ENCODE measurements at places on chromosomes 5 and 9.

- DNase-seq: no peak
Measured at GRCh38 chr5:96868603-96869371, 7.5 kb upstream of the ERAP2 start.

DNA sequence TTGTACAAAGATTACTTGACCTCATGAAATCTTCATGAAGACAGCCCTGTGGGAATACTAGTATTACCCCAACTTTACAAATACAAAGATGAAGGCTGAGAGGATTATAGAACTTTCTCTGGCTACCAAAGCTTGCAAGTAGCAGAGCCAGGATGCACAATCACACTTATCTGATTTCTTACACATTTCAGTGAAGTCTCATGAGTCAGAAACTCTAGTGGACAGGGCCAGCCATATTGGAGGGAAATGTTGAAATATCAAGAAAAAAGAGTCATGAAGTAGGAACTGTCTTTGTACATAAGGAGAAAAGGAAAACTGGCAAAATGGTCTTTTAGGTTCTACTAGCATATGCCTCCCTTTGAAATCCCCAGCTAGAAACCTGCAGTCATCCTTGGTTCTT lies 369.6 kb upstream of the WWC1 start:
- no peak for DNase-seq

- no peak for DNase-seq
Measured at GRCh38 chr5:82234885-82235284, 43.3 kb downstream of the RPS23 start.

DNA sequence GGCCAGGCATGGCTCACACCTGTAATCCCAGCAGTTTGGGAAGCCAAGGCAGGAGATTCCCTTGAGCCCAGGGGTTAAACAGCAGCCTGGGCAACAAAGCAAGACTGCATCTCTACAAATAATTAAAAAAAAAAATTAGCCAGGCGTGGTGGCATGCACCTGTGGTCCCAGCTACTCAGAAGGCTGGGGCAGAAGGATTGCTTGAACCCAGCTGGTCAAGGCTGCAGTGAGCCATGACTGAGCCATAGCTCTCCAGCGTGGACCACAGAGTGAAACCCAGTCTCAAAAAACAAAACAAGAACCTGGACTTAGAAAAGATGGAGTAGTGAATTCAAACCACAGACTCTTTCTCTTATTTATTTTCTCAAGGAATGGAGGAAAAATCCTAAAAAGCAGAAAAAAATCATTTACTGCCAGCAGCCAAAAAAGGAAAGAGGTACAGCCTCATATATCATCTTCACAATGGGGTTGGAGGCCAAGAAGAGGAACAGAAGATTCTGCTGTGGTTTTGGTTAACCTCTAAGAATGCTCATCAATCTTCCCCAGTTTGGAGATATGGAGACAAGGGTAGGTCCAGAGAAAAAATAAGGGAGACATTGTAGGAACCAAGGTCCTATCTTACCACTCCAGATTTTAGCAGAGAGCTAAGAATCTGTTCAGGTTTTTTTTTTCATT lies 40.0 kb upstream of the MYO10 start:
- peak; percentile 56 for DNase-seq

GRCh38 chr9:86286278-86286677 lies 3.9 kb upstream of the ISCA1 start:
- DNase-seq: no peak

DNA sequence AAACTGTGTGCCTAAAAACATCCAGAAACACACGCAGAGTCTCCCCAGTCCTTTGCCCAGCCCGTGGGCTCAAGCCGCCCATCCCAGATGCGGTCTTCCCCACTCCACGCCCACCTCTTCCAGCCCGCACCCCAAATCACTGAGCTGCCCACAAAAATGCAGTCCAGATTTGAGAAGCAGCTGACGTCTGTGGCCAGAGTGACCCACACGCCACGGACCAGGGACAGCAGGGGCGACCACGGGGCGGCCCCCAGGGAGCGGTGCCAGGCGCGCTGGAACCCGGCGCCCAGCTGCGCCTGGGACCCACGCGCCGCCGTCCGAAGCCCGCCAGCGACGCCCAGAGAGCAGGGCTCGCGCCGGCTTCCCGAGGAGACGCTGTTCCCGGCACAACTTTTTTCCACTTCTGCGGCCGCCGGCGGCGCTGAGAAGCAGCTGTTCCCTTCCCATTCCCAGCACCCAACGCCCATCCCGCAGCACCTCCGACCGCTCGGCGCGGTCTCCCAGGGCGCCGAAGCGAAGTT lies 674 bp downstream of the LHFPL2 start:
- no peak for DNase-seq

DNA sequence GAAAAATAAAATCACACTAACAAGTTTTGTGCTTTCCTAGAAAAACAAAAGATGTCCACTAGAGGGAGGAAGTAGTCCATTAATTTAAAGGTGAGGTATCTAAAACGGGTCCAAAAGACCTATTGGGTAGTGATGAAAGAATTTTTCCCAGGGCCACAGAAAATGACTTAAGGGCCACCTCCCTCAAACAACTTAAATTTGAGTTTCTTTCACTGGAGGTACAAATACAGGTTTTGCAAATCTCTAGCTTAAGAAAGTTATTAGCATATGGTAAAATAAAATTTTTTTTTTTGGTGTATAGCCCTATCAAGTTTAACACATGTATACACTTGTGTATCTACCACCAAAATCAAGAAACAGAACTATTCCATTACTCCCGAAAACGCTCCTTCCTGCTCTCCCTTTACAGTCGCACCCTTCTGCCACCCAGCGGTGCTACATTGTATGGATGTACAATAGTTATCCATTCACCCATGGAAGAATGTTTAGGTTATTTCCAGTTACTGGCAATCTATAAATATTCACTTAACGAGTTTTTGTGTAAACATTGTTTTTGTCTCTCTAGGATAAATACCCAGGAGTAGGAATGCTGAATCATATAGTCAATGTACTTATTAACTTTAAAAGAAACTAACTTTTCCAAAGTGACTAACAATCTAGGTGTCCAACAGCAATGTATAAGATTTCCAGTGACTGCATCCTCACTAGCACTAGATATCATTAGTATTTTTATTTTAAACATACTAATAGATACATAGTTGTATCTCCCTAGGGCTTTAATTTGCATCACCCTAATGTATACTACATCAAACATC lies 21.9 kb downstream of the DEPDC1B start:
- peak; percentile 24 for DNase-seq

DNA sequence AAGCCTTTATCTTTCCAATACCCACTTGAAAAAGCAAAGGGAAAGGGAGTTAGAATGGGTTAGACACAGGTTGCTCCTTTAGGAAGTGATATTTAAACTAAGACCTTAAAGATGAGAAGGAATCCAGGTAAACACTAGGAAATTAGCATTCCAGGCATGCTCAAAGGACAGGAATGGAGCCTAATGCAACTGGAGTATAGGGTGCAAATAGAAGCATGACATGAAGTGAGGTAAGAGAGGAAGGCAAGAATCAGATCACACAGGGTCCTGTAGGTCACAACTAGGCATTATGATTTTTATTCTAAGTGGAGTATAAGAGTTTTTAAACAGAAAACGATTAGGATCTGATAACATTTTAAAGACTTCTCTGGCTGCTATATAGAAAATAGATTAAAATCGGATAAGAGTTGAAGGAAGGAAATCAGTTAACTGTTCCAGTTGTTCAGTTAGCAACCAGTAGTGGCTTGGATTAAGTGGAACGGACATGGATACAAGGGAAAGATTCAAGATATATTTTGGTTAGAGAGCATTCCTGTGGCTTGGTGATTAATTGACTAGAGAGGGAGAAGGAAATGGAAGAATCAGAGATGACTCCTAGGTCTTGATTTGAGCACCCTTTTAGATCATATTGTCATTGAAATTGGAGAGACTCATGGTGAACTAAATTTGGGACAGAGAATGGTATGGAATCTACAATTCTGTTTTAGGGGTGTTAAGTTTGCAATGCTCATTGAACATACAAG lies 95.9 kb downstream of the FBXO4 start:
- no peak for DNase-seq

DNA sequence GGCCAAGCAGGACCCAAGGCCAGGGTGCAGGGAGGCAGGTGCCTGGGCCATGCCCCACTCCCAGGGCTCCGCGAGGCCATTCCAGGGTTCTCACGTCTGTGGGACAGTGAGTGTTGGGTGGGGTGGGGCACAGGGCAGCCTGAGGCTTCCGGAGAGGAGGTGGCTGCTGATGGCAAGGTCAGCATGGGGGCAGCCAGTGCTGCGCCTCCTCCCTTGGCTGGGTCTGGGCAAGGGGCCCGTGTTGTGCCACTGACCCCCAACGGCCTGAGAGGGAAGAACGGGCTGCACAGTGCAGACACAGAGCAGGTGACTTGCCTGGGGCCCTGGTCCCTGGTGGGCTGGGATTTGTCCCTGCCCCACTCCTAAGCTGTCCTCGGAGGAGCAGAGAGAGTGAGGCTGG lies 82.1 kb downstream of the RXRA start:
- no peak for DNase-seq

Data from fibroblast of skin of left biceps (primary cell).